RKO (cell line): ENCODE measurements at places on chromosomes 1 and 21.

GRCh38 chr1:77739235-77739634 is 20.4 kb downstream of the USP33 start:
- no peak for DNase-seq

GRCh38 chr1:203304391-203304918 is 864 bp upstream of the BTG2 start:
- no peak for DNase-seq

- no peak for DNase-seq
Measured at GRCh38 chr1:230299191-230300006, 126.7 kb downstream of the PGBD5 start.

DNA sequence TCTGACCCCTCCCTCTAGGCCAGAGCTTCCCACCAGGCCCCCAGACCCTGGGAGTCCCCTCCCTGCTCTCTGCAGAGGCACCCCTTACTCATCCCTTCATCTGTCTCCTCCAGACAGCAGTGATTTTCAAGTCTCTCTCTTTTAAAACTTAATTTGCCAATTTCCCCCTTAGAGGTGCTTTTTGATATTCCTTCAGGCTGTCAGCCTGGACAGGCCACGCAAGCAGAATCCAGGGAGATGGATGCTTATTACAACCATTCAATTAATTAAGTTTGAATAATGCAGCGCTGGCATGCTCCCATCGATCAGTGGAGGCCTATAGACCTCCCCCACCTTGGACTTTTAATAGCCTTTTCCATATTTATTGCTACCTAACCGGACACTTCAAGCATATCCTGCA is 6.2 kb downstream of the CAMK2N1 start:
- no peak for DNase-seq

- DNase-seq, result peak; percentile 77
Measured at GRCh38 chr1:218459878-218460711, 115.0 kb downstream of the TGFB2 start.

- no peak for DNase-seq
Measured at GRCh38 chr21:32578107-32578691, 7.1 kb downstream of the TCP10L start.

DNA sequence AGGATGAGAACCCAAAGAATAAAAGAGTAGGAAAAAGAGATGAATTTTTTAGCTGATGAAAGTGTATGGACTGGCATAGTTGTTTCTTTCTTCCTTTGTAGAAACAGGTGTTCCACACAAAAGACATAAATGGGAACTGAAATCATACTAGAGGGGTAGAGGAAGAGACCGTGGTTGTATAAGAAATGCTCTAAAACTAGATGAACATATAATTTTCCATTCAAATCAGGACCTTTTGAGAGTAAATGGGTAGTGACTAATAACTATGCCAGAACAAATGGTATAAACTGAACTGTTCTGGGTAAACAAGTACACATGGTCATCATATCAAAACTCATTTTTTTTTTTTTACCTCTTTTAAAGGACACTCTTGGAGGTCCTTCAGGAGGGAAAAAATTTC is 344.2 kb downstream of the VAV3 start:
- DNase-seq, result no peak

DNA sequence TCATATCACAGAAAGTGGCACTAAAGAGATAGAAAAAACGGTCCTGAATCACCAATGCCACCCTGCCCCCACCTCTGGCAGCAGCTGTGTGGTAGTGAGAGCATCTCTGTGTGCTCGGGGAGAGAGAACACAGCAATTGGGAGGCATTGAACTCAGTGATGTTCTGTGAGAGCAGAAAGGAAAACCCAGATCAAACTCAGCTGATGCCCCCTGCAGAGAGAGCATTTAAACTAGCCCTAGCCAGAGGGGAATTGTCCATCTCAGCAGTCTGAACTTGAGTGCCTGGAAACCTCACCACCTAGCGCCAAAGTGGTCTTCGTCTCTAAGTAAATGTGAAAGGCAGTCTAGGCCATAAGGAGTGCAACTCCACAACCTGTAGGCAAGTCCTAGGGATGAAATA is 21.3 kb downstream of the SLC44A5 start:
- no peak for DNase-seq

DNA sequence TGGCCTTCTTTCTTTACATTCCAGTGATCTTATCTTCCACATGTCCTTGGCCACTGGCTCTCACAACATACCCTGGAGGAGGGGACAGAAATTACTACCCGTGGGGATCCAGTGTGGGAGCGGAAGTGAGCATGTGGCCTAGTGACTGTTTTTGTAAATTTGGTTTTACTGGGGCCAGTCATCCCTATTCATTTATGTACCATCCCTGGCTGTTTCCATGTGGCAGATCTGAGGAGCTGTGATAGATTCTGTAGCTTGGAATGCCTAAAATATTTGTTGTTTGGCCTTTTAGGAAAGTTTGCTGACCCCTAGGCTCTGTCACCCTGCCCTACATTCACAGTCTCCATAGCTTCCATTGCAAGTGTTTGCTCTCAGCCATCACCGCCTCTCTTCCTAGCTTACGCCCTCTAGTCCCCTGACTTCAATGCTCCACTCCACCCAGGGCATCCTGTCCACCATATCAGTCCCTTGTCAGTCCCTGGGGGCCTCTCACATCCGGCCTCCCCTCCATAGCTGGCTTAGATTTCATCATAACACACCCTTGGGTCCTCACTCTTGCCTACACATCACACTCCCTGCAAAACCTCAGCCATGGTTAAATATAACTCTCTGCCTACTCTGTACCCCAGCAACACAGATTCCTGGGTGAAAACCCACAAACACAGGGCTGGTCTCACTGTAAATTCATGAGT is 25.8 kb downstream of the DHCR24 start:
- no peak for DNase-seq

- DNase-seq, result no peak
Measured at GRCh38 chr1:72322910-72323309, 40.6 kb upstream of the NEGR1 start.

DNA sequence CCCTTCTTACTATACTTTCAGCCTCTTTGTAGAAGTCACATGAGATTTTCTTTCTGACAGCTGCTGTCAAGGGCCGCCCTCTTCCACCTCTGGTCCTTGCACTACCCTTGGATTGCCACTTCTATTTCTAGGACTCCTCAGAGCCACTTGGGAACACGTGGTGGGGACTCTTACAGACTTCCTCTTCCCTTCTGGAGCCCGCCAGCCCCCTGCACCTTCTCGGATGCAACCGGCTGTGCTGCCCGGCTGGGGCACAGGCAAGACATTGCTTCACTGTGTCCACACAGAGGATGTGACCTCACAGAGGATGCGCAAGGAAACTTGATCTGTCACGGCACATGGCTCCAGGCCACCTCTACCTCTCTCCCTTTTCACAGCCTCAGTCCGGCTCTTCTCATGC is 2.4 kb upstream of the IKBKE start:
- DNase-seq, result no peak

DNA sequence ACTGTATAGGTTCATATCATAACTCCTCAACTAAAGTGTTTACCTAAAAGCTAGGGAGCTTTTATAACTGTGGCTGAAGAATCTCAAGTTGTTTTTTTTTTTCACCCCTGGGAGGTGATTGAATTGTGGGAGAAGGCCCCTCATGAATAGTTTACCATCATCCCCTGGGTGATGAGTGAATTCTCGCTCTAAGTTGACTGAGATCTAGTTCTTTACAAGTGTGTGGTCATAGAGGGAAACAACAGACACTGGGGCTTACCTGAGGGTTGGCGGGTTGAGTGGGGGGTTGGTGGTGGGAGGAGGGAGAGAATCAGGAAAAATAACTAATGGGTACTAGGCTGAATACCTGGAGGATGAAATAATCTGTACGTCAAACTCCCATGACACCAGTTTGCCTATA is 7.9 kb upstream of the ZSCAN20 start:
- no peak for DNase-seq
